ENCODE measurements at places on chromosomes 1 and 21. TPM values are rescaled to one million over a fixed set of nuclear protein-coding genes. Genes with fewer than 3 reads are reported as not detected.

Gene ADARB1
- 22.7 TPM for total RNA-seq

Gene OR2L5
- not detected for total RNA-seq

Gene DCDC2B
- not detected for total RNA-seq

Gene COPA
- total RNA-seq: 180 TPM

Gene OLIG2
- total RNA-seq: 0.35 TPM

- no peak for DNase-seq
Measured at GRCh38 chr1:180672105-180672504, 40.3 kb downstream of the XPR1 start.
